ENCODE measurements at places on chromosomes 12 and 14. TPM values are rescaled to one million over a fixed set of nuclear protein-coding genes. Genes with fewer than 3 reads are reported as not detected.

Gene P2RX2
- total RNA-seq, result not detected

Gene CRY1
- not detected for total RNA-seq

Gene IL26
- total RNA-seq, result not detected

Gene TC2N
- total RNA-seq, result not detected

Gene GDF3
- not detected for total RNA-seq

Gene EIF2S3B
- total RNA-seq, result 1.0 TPM

Gene MANSC4
- total RNA-seq, result not detected

Gene ADAMTS20
- total RNA-seq, result not detected

Measured in Karpas-422 (cell line).